ENCODE measurements at places on chromosomes 16 and 17.
A peak's percentile ranks its signal among the peaks of the same experiment; 100 is the strongest.

DNA sequence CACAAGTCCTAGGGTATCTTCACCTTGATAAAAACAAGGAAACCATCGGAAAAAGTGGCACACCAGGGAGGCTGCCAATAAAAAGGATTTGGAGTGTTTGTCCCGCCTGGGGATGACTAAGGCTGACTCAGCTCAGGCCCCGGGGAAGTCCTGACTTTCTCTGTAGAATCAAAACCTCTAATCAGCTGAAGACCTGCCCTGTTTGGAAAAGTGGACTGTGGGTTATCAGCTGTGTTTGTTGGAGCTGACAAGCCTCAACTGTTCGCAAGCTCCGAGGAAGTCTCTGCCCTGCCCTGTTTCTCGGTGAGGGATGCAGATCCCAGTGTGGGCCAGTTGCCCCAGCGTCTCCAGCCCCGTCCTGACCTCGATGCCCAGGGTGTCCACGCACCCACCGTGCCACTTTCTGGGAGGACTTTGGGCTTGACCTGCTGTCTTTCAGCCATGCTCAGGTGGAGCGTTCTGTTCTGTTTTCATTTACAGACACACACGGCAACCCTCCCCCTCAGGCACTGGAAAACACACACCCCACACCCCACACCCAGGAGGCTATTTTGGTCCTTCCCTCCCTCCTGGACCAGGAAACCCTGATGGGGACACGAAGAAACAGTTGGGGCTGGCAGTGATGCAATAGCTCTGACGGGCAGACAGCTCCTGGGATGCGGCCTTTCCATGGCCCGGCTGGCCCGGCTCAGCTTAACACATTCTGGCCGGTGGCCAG lies 27.6 kb upstream of the PITPNA start:
- peak; percentile 92 for DNase-seq

DNA sequence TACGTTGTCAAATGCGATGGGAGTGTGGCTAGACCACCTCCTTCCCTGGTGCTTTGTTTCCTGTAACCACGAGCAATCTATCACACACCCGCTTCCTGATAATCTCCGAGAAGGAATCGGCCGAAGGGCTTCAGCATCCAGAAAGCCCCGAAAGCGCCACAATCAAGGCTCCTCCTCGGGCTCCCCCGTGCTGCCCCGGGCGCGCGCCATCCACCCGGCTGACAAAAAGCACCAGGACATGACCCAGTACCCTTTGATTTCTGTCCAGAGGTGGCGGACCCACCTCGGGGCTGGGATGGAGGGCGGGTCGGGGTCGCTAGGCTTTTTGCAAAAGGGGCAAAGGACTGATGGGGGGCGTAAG lies 743 bp upstream of the ARMC7 start:
- DNase-seq: no peak

DNA sequence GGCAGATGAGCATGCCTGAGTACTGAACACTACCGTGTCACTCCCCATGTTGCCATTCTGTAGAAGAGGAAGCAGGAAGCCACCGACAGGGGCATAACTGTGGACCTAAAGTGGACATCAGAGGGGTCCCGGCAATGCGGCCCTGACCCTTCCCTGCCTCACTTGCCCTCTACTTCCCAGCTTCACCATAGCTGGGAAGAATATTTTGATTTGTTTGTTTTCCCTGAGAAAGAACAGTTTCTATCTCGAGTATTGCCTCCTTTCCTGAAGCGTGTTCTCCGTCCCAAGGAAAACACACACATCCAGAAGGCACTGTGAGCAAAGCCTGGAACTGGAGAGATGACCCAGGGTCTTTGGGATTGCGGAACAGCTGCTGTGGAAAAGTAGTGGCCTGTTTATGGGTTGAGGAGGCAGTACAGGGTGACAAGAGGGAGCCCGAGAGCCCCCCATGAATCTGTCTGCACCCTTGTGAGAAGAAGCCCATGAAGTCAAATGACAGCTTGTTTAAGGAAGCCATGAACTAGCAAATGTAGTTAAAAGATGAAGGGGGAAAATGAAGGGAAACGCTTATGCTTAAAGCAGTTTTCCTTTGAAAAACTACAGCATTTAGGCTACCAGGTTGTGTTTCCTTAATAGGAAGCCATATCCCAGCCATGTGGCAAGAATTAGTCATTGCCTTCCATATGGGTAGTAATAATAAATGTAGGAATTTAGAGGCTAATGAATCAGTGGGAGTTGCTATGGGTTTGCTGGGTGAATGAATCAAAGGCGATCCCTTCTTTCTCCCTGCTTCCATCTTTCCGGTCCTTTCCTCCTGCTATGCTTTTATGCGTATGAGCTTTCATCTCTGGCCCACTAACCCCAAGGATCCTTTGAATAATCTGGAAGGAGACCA lies 90.0 kb upstream of the TBX2 start:
- no peak for DNase-seq

GRCh38 chr17:51463353-51463752 lies 203.0 kb downstream of the UTP18 start:
- DNase-seq: no peak

DNA sequence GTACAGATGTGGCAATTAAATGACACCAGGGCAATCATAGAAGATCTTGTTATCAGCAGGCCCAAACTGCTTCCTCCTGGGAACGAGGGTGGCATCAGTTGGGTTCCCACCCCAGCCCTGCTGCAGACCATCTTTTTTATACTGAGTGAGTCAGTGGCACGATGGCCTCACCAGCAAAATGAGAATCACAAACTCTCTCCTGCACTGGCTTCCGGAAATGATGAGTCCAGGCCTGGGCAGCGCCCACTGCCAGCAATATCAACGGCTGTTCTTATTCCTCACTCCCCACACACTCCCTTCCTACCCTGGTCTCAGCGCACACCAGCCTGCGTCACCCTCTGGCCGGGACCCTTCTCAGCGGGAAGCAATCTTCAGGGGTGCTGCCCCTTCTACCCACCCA lies 340.3 kb downstream of the FOXL1 start:
- DNase-seq: no peak

DNA sequence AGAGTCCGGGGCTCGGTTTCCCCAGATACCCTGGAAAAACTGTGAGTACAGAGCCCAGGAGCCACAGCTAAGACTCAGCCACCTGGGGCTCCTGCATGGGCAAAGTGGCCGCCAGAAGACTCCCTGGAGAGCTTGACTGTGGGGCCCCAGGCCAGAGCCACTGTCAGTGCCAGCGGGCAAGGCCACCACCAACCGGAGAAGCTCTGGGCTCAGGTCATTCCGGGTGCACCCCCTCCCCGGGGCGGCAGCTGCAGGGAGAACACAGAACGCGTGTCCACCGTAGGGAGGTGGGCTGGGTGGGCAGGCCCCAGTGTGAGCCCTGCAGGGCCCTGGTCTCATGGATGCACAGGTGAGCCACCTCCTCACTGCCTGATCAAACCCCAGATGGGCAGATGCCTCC lies 22.3 kb upstream of the RBFOX3 start:
- no peak for DNase-seq

GRCh38 chr17:9648521-9649110 lies 3.3 kb downstream of the USP43 start:
- DNase-seq: no peak

- no peak for DNase-seq
Observed at GRCh38 chr16:69610356-69610755, 44.6 kb downstream of the NFAT5 start.

GRCh38 chr16:76612497-76612896 lies 335.3 kb downstream of the CNTNAP4 start:
- no peak for DNase-seq

GRCh38 chr16:1210461-1210860 lies 14.6 kb downstream of the TPSG1 start:
- no peak for DNase-seq

GRCh38 chr16:4868535-4868934 lies 21.3 kb downstream of the UBN1 start:
- DNase-seq: no peak

GRCh38 chr16:73047221-73047535 lies 750 bp downstream of the ZFHX3 start:
- DNase-seq: no peak

DNA sequence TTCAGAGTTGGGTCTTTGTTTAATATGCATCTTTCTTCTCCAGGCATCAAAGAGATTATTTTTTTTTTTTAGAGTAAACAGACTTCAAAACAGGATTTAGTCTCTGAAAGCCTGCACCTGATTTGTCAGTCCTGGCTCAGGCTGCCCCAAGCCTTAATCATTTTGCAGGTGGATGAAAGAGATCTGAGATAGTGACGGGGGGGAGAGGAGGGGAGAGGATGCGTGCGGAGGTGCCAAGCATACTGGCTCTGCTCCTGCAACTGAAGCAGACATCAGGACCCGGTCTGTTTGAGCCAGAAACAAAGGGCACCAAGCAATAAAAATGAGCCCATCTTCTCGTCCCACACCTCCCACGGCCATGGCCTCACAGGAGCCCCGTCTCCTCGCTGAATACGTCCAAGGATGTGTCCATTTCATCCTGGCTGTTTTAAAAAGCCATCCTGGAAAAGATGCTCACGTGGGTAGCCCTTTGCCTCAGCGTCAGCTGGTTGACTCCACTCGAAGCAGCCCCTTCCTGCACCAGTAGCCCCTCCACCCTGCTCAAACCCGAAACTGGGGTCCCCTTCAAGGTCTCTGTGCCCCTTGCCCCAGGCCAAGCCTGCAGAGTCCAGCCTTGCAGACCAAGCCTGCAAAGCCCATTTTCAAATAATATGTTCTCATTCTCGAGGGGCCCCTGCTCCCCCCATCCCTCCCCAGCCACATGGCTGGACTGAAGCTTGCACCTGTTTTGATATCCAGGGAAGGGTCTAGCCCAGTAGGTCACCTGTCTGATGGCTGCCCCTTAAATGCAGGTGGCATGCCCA lies 84.8 kb upstream of the TNRC6C start:
- no peak for DNase-seq

DNA sequence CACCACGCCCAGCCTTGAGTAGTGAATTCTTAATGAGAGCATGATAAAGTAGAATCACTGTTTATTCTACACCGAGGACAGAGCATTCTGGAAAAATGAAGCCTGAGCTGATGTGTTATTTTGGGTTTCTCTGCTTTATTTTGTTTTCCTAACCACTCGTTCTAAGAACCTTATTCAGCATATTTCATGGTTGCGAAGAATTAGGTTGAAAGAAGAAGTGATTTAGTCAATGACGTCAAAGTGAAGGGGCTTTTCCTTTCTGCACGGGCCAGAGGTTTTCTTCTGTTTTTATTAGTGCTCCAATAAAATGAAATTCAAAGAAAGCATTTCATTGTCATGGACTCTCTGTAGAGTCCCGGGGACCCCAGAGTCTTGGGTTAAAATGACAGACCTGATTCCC lies 178.5 kb downstream of the MAF start:
- DNase-seq: no peak

DNA sequence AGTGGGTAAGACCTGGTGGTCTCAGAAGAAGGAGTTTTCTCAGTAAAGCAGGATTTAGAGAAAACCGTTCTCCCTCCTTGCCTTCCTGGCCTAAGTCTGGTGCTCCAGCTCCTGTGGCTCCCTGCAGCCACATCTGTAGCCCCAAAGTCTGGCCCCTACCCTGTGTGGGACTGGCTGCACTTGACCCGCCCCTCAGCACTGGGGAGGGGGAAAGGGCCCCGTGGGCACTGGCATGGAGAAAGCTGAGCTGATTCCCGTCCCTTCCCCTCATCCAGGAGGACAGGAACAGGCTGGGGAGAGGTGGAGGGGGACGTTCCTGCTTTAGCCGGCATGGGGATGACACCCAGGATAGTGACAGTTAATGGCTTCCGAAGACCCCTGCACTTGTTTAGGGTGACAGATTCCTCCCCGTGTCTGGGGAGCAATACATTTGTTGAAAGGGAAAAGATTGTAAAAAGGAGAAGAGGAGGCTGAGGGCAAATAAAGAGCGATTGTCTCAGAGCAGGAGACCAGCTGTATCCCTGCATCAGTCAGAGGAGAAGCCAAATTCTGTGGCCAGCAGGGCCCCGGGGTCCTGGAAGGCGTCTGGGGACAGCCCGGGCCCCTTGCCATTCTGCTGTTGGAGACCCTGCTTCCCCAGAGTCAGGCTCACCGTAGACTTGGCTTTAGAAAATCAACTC lies 37.9 kb downstream of the GRIN2C start:
- no peak for DNase-seq

GRCh38 chr16:1746693-1747195 lies 24.6 kb downstream of the NME3 start:
- no peak for DNase-seq

GRCh38 chr16:4524571-4524970 lies 14.0 kb downstream of the CDIP1 start:
- DNase-seq: no peak

GRCh38 chr16:50386774-50387173 lies 18.0 kb upstream of the BRD7 start:
- DNase-seq: no peak

GRCh38 chr16:35195864-35196216 lies 1736.4 kb downstream of the TP53TG3F start:
- no peak for DNase-seq

DNA sequence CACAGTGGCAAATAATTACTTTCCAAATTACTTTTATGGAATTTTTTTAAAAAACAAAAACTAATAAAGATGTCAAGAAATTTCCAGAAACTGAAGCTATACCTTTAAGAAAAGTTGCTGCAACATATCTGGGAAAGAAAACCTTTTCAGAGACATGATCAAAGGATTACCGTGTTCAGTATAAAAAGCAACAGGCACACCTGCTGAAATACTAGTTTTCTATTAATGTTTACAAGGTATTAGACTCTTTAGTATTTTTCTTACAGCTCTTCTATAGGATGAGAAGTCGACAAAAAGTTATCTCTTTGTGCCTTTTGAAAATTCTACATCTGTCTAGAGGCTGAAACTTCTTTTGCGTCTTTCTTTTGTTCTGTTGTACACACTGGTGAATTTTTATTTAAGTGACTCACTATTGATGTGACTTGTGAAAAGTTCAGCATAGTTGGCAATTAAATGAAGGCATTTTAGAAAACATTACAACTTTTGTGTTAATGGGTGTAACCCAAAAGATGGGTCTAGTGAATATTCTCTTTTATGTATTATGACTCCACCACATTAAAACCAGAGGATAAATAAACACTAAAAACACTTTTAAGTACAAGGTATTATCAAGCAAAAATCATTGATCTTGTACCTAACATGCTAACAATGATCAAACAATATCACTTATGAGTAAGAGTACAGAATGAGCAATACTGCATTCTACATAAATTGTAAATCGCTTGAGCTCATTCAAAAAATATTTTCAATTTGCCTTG lies 23.8 kb downstream of the NACA2 start:
- DNase-seq: no peak

GRCh38 chr17:82153745-82154375 lies 55.8 kb upstream of the FASN start:
- DNase-seq: peak; percentile 77

DNA sequence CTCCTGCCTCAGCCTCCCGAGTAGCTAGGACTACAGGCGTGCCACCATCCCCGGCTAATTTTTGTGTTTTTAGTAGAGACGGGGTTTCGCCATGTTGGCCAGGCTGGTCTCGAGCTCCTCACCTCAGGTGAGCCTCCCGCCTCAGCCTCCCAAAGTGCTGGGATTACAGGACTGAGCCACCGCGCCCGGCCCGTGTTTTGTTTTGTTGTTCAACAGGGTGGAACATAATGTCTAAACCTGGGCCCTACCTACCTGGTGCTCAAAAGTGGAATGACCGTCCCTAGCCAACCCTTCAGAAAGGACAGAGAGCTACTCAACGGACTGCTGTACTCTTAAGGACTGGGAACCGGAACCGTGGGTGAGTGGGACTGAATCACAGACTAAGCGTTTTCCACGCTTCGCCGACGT lies 772 bp upstream of the KIF22 start:
- no peak for DNase-seq

- DNase-seq: no peak
Observed at GRCh38 chr17:1234455-1234854, 35.8 kb upstream of the BHLHA9 start.

Measured in Caco-2 (cell line).